ENCODE measurements at places on chromosomes 7 and 10.

- no peak for DNase-seq
Observed at GRCh38 chr7:159249671-159250070, 105.0 kb upstream of the VIPR2 start.

- no peak for DNase-seq
Observed at GRCh38 chr7:80841423-80841955, 77.4 kb downstream of the SEMA3C start.

DNA sequence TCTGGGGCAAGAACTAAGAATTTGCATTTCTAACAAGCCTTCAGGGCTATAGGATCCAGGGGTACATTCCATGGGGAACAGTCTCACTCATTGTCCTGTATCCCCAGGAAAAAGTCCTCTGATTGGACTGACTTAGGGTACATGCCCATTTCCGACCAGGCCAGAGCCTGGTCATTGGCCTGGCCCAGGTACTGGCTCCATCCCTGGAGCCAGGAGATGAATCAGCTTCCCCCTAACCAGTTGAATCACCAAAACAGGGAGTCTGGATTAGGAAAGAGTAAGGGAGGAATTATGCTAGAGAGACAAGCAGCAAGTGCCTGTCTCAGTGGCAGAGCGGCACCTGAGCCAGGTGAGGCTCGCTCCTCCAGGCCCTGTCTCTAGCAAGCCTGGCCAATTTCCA, 137.5 kb downstream of the FGFR2 start:
- no peak for DNase-seq

- no peak for DNase-seq
Observed at GRCh38 chr7:123218866-123219265, 19.1 kb upstream of the SLC13A1 start.

GRCh38 chr10:52359441-52359840, 45.4 kb downstream of the DKK1 start:
- no peak for DNase-seq

GRCh38 chr7:132117181-132117580, 459.1 kb downstream of the PLXNA4 start:
- no peak for DNase-seq

DNA sequence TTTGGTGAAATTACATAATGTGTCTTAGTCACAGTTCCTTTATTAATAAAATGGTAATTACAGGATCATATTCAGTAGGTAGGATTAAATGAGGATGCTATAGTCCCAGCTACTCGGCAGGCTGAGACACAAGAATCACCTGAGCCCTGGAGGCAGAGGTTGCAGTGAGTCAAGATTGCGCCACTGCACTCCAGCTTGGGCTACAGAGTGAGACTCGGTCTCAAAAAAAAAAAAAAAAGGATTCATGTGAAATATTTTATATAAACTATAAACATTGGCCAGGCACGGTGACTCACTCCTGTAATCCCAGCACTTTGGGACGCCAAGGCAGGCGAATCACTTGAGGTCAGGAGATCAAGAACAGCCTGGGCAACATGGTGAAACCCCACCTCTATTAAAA, 197.9 kb downstream of the IMMP2L start:
- DNase-seq = no peak

GRCh38 chr7:18913106-18913505, 204.3 kb downstream of the TWIST1 start:
- DNase-seq = no peak

GRCh38 chr10:125812128-125812750, 10.8 kb downstream of the UROS start:
- DNase-seq = no peak

DNA sequence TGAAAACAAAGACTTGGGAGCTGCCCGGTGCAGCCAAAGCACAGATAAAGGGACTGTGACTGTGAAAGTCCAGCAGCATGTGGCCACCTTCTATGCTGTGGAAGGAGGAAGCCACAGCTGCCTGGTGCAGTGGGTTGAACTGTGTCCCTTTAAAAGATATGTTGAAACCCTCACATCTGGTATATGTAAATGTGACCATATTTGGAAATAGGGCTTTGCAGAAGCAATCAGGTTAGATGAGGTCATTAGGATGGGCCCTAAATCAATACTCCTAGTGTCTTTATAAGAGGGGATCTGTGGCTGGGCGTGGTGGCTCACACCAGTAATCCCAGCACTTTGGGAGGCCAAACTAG, 136.9 kb downstream of the GLI3 start:
- no peak for DNase-seq

- no peak for DNase-seq
Observed at GRCh38 chr10:14603534-14604102, 171.1 kb downstream of the FAM107B start.

DNA sequence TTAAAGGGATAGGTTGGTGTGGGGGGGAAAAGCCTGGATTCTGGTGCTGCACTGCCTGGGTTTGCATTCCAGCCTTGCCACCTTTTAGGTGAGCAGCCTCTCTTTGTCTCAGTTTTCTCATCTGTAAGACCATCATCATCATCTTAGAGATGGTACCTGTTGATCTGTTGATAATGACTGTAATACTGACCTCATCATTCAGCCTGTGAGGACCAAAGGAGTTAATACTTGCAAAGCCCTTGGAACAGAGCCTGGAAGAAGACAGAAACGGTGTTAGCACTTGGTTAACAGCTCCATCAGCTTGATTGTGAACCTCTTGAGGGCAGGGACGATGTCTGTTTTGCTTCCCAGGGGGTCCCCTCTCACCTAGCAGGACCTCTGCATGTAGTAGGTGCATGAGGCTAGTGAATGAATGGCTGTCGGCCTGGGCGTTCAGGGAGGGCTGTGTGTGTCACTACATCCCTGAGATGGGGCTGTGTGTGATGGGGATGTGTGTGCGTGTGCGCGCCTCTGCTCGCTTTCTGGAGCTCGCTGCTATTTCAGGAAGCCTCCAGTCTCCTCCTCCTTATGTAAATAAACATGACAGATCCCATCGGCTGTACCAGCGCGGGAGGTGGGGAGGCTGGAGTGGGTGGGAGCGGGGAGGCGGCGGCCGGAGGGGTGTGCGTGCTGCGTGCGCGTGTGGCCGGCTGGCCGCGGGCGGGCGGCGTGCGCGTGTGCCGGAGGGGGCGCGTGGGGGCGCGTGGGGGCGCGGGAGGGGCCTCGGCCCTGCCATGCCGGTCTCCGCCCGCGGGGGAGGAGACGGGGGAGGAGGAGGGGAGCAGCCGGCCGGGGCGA, 61.2 kb downstream of the NEURL1 start:
- peak; percentile 49 for DNase-seq

GRCh38 chr10:116636976-116637375, 16.2 kb downstream of the PNLIPRP2 start:
- no peak for DNase-seq

DNA sequence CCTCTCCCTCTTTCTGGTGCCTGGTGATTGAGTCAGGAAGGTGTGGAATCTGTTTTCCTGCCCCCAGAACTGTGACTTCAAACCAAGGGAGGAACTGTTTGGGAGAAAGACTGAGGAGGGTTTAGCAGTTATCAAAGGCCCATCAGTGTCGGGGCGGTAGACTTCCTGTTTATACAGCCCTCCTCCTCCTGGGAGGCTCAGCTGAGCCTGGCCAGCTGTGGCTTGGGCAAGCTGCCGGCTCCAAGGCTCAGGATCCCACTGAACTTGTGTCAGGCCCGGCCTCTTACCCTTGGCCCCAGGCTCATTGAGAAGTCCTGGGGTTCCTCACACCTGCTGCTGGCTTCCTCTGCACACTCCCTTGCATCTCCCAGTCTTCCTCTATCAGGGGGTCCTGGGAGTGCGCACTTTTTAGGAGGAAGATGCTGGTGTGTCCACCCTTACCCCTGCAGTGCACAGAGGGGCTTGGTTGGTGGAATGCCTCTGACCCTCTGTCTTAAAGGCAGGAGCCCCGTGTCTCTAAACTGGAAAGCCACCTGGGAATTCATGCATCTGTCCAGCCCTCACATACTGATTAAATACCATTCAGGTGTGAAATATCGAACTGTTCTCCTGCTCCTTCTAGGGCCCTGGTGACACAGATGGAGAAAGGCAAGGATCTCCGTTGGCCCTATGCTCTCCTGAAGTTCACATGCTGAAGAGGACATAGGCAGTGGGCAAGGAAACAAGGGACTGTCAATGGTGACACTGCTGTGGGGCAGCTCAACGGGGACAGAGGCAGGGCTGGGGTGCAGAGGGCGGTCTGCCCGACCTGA, 32.4 kb downstream of the CXCL12 start:
- no peak for DNase-seq

GRCh38 chr7:47376991-47377616, 204.8 kb downstream of the TNS3 start:
- DNase-seq = no peak

DNA sequence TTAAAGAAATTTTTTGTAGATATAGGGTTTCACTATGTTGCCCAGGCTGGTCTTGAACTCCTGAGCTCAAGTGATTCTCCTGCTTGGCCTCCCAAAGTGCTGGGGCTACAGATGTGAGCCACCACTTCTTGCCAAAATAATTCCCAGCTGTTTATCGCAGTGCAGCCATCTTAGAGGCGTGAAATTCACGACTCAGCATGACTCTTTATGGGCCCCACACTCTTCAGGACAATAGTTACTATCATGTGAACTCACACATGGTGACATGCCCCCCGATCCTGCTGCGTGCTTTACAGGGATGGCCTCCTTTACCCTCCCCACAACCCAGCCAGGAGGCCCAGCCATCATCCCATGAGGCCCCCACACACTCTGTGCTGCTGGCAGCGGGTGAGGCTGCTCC, 4.6 kb downstream of the COX19 start:
- no peak for DNase-seq

GRCh38 chr7:56287429-56288138, 171.4 kb upstream of the NUPR2 start:
- no peak for DNase-seq

DNA sequence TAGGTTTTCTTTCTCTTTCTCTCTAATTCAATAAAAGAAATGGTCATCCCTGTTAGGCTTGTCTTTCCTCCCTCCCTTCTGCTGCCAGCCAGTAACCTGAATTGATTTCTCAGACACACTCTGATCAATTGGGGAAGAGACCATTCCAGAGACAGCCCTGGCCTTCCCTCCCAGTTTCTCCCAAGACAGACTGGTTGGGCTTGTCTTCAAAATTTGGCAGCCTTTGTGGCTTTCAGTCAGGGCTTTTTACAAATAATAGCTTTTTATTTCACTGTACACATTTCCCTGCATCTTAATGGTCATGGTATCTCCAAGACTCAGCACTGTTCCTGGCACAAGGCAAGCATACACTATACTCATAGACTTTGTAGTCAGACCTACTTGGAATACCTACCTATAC, 33.9 kb downstream of the BCAP29 start:
- DNase-seq = no peak

DNA sequence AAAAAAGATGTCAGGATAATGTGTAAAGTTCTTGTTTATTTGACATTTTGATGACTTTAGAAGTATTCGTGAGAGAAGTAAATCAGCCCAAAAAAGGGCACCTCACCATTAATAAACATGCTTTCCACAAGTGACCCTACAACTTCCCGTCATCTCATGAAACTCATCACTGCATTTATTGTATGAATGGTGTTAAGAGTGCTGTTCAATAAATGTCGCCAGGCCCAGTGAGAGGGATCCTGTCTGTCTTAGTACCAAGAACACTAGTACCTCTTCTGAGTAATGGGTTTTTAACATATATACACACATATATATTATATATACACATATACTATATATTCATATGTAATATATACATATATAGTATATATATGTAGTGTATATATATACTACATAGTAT, 61.9 kb downstream of the TMEM26 start:
- no peak for DNase-seq

DNA sequence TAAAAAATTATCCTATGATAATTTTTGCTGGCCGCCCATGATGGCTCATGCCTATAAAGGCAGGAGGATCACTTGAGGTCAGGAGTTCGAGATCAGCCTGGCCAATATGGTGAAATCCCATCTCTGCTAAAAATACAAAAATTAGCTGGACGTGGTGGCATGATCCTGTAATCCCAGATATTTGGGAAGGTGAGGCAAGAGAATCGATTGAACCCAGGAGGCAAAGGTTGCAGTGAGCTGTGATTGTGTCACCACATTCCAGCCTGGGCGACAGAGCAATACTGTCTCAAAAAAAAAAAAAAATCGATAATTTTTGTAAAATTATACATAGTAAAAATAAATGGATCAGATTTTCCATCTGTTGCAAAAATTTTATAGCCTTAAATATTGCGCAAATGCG, 31.7 kb upstream of the CDK14 start:
- DNase-seq = no peak

- DNase-seq = no peak
Observed at GRCh38 chr10:133225707-133226191, 4.3 kb upstream of the UTF1 start.

GRCh38 chr10:100072514-100072913, 9.2 kb downstream of the CPN1 start:
- DNase-seq = no peak

DNA sequence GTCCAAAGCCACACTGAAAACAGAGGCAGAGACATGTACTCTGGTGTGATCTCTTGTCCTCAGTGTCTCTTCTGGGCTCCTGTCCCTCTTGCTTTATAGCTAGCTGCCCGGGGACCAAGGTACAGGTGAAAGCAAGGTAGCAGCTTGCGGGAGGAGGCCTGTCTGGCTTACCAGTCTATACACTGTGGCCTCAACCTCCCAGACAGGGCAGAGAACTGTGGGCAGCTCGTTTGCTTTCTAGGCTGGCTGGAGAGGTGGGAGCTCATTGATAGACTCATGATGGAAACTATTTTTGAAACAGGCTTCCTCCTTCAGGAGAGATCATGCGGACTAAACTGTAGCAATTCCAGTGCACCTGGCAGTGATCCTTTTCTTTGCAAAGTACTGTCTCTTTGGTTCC, 4.6 kb downstream of the CYREN start:
- DNase-seq = no peak

DNA sequence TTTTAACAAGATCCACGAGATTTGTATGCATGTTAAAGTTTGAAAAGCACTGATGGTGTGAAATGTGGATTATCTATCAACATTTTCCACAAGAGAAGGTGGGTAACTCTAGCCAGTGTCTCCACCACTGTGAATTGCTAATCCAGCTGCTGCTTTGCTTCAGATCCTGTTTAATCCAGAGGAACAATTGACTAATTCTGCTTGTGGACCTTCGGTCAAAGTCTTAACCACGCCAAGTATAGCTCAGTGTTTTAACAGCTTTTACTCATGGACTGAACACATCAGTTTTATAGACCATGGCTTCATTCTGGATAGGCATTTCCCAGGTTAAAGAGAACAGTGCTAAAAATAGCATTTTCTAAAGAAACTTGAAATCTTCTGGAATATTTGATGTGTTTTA, 23.5 kb downstream of the ADK start:
- DNase-seq = no peak

DNA sequence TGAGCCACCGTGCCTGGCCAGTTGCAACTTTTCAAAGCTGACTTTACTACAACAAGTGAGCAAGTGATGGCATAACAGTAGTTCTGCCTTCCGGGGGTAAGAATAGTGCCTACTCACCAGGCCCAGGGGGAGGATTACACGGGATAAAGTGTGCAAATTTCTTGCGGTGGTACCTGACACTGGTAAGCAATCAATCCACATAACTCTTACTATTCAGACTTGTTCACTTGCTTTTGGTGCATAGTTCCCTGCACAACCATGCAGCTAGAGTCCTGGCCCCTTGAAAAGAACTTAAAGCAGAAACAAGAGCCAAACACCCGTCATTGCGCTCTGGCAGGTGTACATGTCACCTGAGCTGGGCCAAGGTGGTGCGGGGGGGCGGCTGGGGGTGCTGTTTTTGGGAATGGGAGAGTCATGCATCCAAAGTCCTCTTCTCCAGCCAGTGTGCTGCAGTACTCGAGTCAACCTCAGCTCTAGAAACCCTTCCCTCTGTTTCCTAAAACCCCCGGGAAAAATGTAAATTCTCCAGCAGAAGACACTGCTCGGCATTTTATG, 5.4 kb upstream of the COBL start:
- DNase-seq = peak; percentile 72

Data from NCI-H2107 (cell line).